HEK293T (cell line): ENCODE measurements at places on chromosomes 16 and 17.

DNA sequence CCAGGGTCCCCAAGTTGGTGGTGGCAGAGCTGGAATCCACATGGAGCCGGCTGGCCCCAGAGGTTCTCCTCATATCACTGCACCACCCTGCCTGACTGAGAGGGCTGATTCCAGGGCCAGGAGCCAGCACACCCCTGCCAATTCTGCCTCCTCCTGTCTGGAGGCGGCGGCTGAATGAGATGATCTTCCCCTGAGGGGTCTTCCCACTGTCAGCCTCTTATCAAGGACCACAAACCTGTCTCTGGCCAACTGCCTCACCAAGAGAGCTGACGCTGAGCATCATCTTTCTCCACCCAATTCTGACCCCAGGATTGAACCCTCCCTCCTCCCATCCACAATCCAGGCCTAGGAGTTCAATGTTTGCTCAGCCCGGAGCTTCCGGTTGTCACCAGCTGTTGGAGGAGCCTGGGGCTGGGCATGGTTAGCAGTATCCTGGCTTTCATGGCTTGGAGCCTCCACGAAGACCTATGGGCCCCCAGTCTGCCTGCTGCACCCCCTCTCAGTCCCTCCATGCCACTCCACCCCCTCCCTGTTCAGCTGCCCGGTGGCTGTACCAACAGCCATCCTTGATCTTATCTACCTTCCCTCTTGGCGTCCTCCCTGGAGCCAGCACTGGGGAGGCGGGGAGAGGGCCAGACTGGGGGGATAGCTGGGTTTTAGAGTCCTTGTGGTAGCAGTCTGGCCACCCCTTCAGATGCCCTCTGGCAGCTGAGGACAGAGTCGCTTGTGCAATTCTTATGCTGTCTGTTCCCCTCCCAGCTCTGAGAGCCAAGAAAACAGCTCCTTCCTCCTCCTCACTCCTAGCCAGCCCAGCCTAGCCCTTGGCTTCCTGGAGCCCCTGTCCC lies 25.6 kb downstream of the ABCC3 start:
- no peak for DNase-seq

DNA sequence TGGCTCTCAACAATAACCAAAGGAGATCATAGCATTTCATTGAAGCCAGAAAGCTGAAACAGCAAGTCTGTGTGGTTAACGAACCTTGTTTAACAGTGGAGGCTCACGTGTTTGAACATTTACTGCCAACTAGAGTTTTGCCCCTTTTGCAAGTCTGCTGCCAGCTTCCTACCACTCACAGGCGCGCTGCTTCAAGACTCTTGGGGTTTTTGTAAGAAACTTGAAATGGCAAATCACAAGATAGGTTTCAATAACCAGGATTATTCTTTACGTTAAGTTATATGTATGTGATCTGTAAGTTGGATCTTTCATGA lies 1.2 kb downstream of the SNTB2 start:
- no peak for DNase-seq

DNA sequence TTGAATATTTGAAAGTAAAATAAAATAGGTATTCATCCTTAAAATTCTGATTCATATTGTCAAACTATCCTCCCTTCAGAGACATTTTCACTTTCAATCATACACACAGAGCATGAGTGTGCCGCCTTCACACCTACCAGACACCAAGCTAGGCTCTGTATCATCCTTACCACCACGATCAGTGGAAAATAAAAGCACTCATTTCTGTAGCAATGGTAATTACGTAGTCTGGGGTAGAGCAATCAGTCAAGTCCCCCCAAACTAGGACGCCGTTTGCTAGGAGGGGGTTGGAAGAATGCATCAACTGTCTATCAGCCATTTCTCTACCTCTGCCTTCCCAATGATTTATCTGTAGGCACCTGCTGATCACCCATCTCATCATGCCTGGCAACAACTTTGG lies 84.6 kb upstream of the GRIN2A start:
- DNase-seq = no peak

DNA sequence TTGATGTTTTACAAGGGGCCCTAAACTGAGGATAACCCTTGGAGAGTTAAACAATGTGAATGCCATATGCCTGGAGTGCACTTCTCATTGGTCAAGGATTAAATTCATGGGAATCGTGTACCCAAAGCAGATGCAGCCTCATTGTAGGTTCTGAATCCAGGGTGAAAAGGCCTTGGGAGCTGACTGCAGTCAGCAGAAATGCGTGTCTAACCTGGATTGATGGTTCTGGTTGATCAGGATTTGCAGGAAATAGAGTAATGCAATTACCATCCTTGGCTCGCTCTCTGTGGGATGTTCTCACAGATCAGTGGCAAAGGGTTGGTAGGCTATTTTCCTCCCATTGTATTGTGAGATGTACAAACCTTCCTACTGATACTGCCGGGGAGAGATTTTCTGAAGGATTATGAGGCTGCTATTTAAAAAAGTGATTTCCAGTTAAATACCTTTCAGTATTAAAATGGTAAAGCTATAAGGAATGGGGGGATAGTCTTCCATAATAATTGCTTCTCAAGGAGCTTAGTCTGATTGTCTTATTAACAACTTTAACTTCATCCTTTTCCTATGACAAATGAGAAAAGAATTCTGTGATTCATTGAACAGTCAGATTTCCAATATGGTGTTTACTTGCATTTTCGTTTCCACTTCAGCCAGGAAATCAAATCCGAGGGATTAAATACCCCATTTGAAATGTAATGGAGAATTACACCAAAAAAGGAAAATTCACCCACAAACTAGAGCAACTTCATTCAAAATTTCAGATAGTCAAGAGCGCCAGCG lies 1028.1 kb upstream of the EEF2KMT start:
- no peak for DNase-seq

GRCh38 chr17:32915245-32915644 lies 12.7 kb upstream of the TMEM98 start:
- DNase-seq = no peak

DNA sequence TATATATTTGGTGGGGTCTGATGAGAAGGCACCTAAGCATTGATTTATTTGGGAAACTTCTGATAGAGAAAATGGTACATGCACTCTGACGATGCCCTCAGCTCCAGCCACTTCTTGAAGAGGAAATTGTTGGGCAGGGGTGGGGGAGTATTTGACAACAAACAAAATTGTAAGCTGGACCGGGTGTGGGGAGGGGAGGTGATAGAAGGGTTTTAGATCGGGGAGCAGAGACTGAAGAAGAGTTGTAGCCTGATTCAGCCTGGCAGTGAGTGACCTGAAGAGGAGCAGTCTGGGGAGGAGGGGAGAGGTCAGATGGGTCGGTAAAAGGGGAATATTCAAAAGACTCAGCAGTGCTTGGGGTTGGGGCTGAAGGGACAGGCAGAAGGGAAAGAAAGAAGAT lies 2284.7 kb downstream of the TP53TG3F start:
- no peak for DNase-seq

GRCh38 chr17:79532107-79532790 lies 78.6 kb downstream of the RBFOX3 start:
- DNase-seq = no peak
